ENCODE measurements at places on chromosomes 11 and 22.

GRCh38 chr11:109423466-109424190 is 1.6 kb downstream of the C11orf87 start:
- DNase-seq, result no peak

DNA sequence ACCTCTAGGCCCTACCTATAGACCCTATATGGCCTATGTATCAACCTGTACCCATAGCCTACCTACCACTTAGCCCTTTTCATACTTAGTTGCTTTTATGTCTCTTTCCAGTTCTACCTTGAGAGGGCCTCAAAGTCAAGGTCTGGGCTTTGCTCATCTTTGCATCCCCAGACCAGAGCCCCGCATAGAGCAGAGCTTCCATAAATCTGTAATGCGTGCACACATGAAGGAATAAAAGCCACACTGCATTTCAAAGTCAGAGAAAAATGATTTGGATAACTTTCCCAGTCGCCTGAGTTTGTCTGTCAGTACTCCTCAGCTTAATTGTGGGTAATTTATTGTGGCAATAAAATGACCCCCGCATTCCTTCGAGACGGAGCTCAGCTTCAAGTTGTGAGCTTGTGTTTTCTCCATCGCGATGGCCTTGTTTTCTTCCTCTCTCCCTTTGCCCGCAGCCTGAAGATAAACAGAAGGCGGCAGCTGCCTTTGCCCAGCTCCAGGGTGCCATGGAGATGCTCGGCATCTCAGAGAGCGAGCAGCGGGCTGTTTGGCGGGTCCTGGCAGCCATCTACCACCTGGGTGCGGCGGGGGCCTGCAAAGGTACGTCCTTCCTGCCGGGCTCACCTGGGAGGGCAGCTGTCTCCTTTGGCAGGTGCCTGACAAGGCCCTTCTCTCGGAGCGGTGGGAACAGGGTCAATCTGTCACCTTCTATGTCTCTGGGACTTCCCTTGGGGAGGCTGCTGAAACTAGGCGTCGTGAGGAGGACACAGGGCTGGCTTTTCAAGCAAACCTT is 55.7 kb downstream of the MYO18B start:
- no peak for DNase-seq

GRCh38 chr22:48699511-48699910 is 1128.2 kb downstream of the BRD1 start:
- no peak for DNase-seq

GRCh38 chr11:132357811-132358572 is 987.6 kb downstream of the NTM start:
- no peak for DNase-seq

- no peak for DNase-seq
Observed at GRCh38 chr22:46996595-46997310, 234.3 kb downstream of the TBC1D22A start.

DNA sequence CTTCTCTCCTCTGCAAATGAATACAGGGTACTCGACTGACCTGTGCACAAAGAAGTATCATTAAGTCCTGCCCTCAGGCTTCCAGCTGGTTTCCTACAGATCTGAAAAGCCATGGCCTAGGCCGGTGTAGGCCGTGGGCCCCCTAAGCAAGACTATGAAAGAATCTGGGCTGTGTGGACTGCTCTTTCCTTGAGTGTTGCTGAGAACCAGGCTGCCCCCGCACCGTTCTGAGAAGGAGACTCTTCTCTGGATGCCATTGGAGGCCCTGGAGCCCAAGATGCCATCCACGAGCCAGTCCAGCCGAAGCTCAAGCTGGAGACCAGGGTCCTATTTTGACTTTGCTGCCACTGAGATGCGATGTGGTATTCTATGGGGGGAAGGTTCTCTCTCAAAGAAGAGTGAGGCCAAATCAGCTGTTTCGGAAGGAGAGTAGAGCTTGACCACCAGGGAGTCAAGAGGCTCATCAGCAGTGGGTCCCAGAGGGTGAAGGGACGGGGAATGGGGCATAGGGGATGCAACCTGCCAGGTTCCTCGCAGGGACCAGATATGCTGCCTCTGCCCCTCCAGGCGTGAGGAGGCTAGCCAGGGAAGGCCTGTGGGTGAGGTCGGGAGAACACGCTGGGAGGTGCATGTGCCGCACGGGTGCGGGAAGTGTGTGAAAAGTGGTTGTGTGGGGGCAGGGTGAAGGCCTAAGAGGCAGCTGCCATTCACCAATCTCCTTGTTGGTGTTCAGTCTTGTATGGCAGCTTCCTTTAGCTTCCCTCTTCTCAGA is 96.4 kb upstream of the B3GAT1 start:
- no peak for DNase-seq
